ENCODE measurements at places on chromosomes 1 and 21.

- DNase-seq: no peak
Measured at GRCh38 chr1:168088511-168089325, 48.0 kb downstream of the GPR161 start.

GRCh38 chr1:50177994-50178393, 69.3 kb downstream of the ELAVL4 start:
- no peak for DNase-seq

GRCh38 chr1:184260382-184260781, 126.4 kb upstream of the C1orf21 start:
- DNase-seq: no peak

GRCh38 chr1:62370594-62370993, 51.4 kb upstream of the KANK4 start:
- no peak for DNase-seq

DNA sequence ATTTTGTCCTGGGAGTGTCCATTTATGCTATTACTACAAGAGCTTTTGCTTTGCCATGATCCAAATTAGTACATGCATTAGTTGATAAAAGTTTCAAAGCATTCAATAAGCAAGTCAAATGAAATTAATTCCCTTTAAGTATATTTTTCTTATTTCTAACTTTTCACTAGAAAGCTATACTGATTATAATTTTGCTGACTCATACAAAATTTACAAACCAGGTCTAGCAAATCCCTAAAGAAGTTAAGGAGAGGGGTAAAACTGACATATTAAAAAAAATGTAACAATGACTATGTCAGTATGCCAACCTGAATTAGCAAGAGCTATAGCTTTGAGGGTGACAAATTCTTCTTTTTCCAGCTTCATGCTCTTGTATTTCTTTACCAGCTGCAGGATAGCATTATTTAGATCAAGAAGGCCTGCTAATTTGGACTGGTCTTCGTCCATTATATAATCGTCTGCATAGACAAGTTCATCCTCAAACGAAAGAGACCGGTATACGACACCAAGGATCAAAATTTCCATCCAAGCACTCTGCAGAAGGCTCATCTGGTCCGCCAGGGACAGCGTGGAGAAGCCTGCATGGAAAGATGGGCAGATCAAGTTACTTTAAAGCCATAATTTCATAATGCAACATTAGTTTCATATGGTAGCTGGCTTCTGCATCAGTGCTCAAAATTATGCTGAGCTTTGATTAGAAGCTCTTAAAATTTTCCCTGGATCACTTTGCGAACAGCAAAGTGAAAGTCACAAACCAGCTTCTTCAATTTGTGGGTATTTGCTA, 95.8 kb upstream of the USH2A start:
- DNase-seq: no peak

DNA sequence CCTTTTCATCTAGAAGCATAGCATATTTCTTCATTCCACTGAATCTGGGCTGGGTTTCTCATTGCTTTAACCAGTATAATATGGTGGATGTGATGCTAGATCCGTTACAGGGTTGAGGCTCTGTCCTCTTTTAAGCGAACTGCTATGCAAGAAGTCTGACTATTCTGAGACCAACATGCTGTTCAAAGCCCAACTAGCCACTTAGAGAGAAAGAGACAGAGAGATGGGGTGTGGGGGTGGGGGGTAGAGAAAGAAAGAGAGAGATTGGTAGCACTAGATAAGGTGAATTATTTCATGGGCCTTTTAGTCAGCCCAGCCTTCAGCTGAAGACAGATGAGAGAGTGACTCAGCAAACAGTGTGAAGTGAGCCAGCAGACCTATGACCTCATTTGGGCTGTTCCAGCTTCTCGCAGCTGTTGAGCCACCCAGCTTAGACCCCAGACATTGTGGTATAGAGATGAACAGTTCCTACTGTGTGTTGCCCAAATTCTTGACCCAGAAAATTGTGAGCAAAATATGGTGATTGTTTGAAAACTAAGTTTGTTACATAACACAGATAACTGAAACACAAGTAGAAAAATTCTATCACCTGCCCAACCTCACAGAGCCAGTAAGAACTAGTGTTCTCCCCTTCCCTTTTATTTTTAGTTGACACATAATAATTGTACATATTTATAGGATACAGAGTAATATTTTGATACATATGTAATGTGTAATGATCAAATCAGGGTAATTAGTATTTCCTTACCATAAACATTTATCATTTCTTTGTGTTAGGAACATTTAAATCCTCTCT, 40.7 kb upstream of the PRKACB start:
- no peak for DNase-seq

- no peak for DNase-seq
Measured at GRCh38 chr1:156795787-156796186, 20.9 kb downstream of the SH2D2A start.

DNA sequence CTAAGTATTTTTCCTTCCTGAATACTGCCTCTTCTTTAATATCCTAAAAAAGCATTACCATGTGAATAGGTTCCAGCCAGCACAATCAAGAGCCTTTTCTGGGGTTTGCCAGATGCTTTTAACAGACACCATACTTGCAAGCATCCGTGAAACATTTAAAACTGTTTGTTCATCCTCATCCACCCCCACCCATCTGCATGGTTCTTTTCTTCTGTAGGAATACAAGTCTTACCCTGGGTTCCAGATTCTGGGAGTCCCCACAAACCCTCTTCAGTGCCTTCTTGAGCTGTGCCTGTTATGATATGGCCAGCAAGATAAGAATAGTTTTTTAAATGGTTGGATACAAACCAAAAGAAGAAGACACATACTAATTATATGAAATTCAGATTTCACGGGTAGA, 354.9 kb upstream of the PLXNA2 start:
- DNase-seq: no peak

- no peak for DNase-seq
Measured at GRCh38 chr1:172380441-172381244, 39.8 kb upstream of the C1orf105 start.
